Astrocyte (in vitro differentiated cells and primary cell): ENCODE measurements at places on chromosomes 11 and 22.

DNA sequence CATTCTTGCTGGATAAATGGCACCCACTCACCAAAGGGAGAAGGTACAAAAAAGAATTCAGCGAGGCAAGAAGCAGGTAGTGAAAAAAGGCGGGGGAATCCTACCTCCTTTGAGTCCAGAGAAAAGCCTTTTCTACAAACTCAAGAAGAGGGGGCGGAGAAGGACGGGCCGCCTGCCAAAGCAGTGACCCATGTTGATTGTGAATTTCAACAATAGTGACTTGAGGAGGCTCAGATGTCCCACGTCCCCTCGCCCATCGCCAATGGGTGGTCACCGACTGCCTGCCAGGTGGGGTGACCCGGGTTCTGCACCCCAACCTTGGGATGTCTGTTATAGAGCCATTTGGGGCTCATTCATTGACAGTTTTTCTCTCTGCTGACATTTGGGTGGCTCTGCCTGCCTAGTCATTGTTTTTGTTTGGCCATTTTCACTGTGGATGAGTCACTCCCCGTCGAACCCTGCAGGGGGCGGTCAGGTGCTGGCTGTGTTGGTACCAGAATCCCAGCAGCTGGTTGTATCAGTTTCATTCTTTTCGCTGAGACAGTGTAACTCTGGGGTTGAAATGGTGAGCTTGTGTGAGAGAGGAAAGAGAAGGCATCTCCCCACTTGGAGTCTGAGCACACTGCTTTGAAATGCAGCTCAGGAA lies 163.4 kb upstream of the NCAM1 start:
- no peak for DNase-seq

- DNase-seq, result no peak
Observed at GRCh38 chr11:111378185-111378860, 752 bp downstream of the POU2AF1 start.

DNA sequence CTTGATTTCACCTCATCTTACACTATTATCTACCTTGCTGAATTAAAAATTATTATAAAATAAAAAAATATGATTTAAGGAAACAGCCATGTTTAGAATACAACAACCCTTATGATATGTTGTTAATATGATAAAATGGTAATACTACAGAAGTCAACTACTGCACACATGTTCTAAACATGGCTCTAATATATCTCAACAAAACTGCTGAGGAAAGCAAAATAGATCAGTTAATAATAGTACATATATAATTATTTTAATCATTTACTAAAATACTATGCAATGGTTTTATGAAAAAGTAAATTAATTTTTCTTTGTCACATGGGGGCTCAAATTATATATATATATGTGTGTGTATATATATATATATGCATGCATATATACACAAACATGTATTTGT lies 57.7 kb downstream of the EIF3M start:
- DNase-seq, result no peak

- no peak for DNase-seq
Observed at GRCh38 chr11:33055375-33055774, 16.0 kb downstream of the TCP11L1 start.

DNA sequence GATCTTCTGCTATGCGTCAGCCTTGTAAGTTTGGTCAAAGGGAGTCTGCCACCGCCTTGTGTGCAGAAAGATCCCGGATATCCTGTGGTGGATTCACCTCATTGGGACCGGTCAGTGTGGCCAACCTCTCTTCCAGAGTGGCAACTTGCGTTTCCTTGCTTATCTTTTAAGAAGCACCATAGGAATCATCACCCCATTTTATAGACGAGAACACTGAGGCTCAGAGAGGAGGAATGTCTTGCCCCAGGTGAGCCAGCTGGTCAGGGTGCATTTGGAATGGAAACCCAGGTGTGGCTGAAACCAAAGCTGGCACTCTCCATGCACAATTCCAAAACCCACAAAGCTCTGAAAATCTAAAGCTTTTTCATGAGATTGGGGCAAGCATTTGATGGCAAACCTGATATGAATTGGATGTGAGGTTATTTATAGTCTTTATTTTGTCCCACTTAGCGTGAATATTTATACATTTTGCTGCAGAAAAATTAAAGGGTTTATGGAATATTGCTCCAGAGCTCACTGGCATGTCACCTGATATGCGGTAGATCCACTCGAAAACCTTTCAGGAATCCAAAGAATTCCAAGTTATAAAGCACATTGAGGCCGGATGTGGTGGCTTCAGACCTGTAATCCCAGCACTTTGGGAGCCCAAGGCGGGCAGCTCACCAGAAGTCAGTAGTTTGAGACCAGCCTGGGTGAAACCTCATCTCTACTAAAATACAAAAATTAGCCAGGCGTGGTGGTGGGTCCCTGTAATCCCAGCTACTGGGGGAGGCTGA lies 12.1 kb upstream of the EIF3D start:
- peak; percentile 54 for DNase-seq

- no peak for DNase-seq
Observed at GRCh38 chr22:44270556-44270880, 42.2 kb downstream of the SHISAL1 start.

- DNase-seq, result no peak
Observed at GRCh38 chr22:49284931-49285330, 542.7 kb downstream of the BRD1 start.

DNA sequence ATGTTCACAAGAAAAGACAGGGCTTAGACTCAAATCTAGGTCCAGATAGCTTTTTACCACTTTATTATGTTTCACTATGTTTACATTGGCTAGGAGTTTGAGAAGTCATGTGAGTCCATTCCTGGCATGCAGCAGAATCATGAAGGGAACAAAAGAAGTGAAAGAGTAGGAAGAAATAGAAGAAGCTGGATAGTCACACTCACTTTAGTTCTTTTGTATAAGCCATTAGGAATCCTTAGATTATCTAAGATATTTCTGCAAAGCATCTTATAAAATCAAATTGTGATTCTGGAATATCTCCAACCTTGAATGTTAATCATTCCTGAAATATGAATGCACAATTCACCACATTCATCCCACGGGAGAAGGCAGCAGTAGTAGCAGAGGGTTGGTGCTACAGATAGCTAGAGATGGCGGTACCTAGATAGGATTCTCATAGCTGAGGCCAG lies 31.9 kb downstream of the MAML2 start:
- peak; percentile 81 for DNase-seq

- peak; percentile 24 for DNase-seq
Observed at GRCh38 chr22:41352058-41352457, 29.7 kb upstream of the TEF start.
